ENCODE measurements at places on chromosomes 7 and 10. TPM values are rescaled to one million over a fixed set of nuclear protein-coding genes. Genes with fewer than 3 reads are reported as not detected.

EPHA1 gene
- total RNA-seq = 0.21 TPM

HPSE2 gene
- not detected for total RNA-seq

SPACDR gene
- 2.4 TPM for total RNA-seq

GCK gene
- total RNA-seq = not detected

GAD2 gene
- total RNA-seq = not detected

BTRC gene
- 16.6 TPM for total RNA-seq

NPSR1 gene
- total RNA-seq = not detected

PIK3CG gene
- 64.2 TPM for total RNA-seq

PPIA gene
- 1,782 TPM for total RNA-seq

NEBL gene
- total RNA-seq = not detected
